ENCODE measurements at places on chromosomes 6 and 20.

GRCh38 chr6:81194374-81194773 is 558.1 kb downstream of the TENT5A start:
- no peak for DNase-seq

- no peak for DNase-seq
Measured at GRCh38 chr6:96963403-96963802, 38.9 kb downstream of the KLHL32 start.

GRCh38 chr20:37807471-37808232 is 95.3 kb upstream of the VSTM2L start:
- DNase-seq: no peak

GRCh38 chr20:25690427-25690826 is 6.2 kb downstream of the ZNF337 start:
- no peak for DNase-seq

- no peak for DNase-seq
Measured at GRCh38 chr6:90095145-90095544, 200.9 kb downstream of the GJA10 start.

DNA sequence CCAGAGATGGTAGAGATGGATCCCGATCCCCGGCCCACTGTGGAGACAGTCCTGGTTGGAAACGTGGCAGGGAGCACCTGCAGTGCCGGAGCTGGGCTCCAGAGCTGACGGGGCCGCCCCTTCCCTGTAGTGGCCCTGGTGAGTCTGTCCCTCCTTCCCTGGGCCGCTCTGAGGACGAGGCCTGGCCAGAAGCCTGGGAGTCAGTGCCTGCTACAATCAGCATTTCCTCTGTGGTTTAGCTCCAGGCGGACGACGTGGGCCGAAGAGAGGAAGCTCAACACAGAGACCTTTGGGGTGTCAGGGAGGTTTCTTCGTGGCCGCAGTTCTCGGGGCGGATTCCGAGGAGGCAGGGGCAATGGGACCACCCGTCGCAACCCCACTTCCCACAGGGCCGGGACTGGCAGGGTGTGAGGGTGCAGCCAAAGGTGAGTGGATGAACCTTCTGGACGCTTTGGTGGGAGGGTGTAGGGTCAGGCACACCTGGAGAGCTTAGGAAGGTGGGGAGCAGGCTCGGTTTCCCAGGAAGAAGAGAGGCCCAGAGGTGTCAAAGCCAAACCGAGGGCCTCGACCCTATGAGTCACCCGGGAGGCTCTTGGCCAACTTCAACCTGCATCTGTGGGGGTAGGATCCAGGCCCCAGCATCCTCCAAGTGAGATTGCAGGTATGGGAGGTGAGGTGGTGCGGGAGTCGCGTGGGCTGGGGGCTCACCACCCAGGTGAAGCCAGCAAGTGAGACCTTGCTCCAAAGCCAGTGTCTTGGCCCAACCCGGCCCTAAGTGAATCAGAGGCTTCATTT is 9.9 kb downstream of the PSMA7 start:
- DNase-seq: no peak

DNA sequence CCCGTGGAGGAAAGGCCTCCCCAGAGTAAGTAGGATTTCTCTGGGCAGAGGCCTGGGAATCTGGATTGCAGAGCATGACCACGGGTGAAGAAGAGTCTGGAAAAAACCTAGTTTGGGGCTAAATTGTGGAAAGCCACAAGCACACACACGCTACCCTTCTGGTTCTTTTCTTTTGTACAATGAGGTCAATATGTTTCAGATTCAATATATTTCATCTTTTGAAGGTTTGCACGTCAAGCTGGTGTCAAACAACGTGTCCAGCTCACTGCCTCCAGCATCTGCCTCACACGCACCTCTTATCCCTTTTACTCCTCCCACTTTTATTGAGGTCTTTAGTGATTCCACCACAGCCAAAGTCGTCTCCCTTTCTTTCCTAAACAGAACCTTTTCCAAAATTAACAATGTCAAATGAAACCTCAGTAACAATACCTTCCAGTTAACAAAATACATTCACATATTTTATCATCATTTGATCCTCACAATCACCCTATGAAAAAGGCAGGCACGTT is 773 bp upstream of the EPB41L2 start:
- DNase-seq: no peak
